ENCODE measurements at places on chromosomes 4 and X.

GRCh38 chrX:130719413-130719812 lies 183.6 kb downstream of the ENOX2 start:
- DNase-seq: no peak

DNA sequence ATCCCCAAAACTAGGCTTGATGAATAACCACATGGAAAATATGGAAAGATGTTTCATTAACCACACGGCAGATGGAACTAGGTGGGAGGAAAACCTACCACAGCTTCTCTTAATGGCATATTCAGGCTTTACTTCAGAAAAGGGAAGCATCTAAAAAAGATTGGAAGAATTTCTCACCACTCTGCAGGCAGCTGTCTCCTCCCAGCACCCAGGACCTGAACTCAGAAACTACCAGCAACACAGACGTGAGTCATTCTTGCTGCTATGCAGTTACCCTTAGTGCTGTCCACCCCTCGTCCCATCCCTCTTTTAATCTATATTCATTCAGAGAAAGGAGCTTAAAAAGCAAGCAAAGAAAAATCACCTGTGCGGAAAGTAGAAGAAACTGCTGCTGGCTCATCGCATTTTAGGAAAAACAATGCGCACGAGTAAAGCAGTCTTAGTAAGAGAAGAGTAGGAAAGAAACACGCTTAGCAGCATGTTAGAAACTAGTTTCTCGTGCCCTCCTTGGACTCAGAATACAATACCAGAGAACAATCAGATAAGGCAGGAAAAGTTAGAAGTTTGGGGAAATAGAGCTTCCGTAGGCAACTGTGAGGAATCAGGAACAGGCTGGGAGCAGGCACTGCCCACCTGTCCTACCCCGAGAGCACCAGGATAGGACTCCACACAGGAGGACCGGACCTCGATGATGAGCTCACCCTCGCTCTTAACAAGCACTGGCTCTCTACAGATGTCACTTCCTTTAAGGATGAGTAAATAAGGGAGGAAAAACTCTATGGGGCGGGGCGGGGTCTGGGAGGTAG lies 48.1 kb upstream of the ENPP6 start:
- DNase-seq: no peak

- DNase-seq: no peak
Measured at GRCh38 chrX:137062915-137063617, 29.3 kb upstream of the GPR101 start.

DNA sequence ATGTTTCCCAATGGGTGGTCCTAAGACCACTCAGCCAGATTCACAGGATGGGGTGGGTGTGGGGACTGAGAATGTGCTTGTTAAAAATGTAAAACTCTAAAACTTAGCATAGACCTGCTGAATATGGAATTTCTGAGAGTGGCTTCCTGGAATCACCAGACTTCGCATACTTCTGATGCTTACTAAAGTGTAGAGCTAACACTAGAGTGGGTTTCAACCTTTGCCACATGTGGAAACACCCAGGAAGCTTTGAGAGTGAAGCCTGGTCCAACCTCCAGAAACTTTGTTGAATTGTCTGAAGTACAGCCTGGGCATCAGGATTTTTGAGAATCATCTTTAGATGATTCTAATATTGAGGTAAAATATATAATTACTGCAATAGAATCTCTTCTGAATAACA lies 167.8 kb upstream of the EDNRA start:
- DNase-seq: no peak

GRCh38 chr4:32393806-32394205 lies 1673.6 kb downstream of the PCDH7 start:
- DNase-seq: no peak

GRCh38 chr4:97073194-97073593 lies 1070.1 kb downstream of the STPG2 start:
- DNase-seq: no peak

DNA sequence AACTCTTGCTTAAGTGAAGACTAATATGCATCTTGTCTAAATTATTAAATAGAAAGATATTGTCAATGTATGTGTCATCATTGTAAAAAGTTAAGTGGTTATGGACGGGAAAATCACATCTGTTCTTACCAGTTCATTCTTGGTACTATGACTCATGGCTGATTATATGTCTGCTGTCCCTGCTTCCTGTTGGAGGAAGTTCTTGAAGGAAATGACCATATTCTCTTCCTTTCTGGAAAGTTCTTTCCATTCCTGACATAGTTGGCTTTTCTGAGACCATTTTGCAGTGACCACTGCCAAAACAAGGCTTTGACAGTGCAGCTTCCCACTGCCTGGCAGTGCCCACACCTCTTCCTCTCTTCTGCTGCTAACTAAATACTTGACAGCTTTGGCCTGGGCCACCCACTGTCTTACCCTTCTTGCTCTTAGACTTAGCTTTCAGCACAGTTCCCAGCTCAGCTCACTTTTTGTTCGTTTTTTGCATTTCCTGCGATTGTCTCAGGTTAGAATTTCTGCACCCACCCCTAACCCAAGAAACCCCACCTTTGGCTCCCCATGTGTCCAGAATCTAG lies 13.2 kb upstream of the CLDN24 start:
- DNase-seq: no peak

GRCh38 chrX:128698573-128699181 lies 646.5 kb upstream of the ACTRT1 start:
- DNase-seq: no peak

GRCh38 chr4:57043347-57044251 lies 64.9 kb downstream of the POLR2B start:
- no peak for DNase-seq

DNA sequence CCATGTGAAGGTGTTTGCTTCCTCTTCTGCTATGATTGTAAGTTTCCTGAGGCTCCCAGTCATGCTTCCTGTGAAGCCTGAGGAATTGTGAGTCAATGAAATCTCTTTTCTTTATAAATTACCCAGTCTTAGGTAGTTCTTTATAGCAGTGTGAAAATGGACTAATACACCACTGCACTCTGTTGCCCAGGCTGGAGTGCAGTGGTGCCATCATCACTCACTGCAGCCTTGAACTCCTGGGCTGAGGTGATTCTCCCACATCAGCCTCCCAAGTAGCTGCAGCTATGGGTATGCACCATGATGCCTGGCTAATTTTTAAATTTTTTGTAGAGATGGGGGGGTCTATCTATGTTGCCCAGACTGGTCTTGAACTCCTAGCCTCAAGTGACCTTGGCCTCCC lies 15.8 kb upstream of the IGFBP7 start:
- DNase-seq: no peak

- no peak for DNase-seq
Measured at GRCh38 chrX:50442426-50443116, 28.1 kb downstream of the DGKK start.

Data from hematopoietic multipotent progenitor cell treated with erythropoietin and hydrocortisone succinate and interleukin-3 and kit ligand, for 17 days (in vitro differentiated cells).